ENCODE measurements at places on chromosomes 3 and 15.

GRCh38 chr3:104717828-104718196, 648.9 kb upstream of the ALCAM start:
- no peak for DNase-seq

GRCh38 chr3:47385007-47385406, 4.2 kb downstream of the PTPN23 start:
- no peak for DNase-seq

- no peak for DNase-seq
These were observed 11.6 kb downstream of the RPL15 start for GRCh38 chr3:23928524-23928923.

DNA sequence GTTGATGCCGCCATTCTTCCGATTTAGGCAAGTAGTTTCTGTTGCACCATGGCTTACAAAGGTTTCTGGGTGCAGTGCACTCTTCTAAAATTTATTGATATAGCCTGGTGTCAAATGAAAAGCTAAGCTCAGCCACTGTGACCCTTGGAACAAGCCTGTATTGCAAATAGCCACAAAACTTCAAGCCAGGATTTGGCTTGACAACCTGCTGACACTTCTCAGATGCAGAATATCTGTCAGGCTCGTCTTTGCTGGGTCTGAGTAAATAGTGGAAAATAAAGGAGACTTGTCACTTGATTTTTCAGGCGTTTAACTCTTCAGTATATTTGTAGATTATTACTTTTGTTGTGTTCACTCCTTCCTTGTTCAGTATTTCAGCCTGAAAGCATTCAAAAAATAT, 871.8 kb downstream of the OTOL1 start:
- no peak for DNase-seq

- no peak for DNase-seq
These were observed 49.8 kb downstream of the PPCDC start for GRCh38 chr15:75073197-75073596.

GRCh38 chr15:64485796-64486195, 25.4 kb downstream of the ZNF609 start:
- no peak for DNase-seq

GRCh38 chr3:65478551-65479500, 559.9 kb downstream of the MAGI1 start:
- no peak for DNase-seq

GRCh38 chr3:19114461-19114860, 33.8 kb upstream of the KCNH8 start:
- DNase-seq, result no peak

DNA sequence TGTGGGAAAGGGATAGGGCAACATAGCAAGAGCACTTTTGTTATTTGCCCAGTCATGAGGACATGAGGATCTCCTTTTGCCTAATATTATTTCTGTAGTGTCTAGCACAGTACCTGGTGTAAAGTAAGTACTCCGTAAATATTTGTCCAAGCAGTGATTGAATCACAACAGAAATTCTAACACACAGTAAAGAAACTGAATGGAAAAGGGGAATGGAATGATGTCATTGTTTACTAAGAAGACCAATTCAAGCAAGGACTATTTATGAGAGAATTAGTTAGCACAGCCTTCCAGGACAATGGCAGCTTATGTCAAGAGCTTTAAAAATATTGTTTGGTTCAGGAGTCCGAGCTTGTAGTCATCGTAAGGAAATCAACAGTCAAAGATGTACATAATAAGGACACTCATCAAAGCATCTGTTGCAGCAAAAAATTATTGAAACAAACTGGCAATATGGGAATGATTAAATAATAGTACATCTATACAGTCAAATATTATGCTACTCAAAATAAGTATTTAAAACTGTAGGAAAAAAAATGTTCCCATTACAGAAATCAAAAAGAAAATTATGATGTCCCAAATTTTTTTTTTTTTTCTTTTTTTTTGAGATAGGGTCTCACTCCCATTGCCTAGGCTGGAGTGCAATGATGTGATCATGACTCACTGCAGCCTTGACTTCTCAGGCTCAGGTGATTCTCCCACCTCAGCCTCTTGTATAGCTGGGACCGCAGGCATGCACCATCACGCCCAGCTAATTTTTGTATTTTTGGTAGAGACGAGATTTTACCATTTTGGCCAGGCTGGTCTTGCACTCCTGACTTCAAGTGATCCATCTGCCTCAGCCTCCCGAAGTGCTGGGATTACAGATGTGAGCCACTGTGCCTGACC, 17.9 kb downstream of the CAPN7 start:
- DNase-seq, result no peak

GRCh38 chr3:151290673-151291072, 12.3 kb upstream of the P2RY14 start:
- DNase-seq, result no peak

DNA sequence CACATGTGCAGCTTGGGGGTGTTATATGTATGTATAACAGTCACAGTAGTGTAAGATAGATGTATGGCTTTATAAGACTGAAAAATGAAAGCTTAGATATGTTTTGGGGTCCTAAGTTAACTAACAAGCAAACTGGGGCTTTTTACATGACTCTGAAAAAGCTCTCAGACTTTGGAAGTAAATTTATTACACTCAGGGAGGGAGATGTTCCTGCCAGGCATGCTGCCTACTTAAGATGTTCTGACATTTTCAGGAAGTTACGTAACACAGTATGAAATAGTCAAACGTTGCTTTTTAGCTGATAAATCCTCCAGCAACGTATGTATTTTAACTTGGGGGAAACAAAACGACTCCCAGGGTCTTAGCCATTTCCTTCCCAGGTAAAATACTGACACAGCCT, 1.7 kb upstream of the IFT57 start:
- no peak for DNase-seq
